ENCODE measurements at places on chromosomes 3 and 15.

DNA sequence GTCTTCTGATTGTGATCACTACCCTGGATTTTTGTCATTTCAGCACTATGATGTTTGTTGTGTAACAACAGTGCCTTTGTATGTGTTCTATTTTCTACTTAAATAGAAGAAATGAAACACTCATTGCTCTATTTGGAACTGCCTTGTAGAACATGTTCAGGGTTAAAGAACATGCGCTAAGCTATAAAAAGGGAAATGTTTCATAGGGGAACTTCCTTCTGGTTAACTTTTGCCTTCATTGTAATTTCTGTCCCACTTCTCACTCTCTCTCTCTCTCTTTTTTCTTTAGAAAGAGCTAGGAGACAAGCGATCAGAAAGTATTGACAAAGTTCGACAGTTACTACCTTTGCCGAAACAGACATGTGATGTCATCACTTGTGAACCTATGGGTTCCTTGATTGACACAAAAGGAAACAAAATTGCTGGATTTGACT lies at the start of gene P2RY12:
TSS of gene P2RY12 (minus strand) at position 13 of the 434 bp plus-strand sequence. CDS start 45,908 bp downstream, outside the sequence.
- peaks cover 30% of the 10 kb centered on the region for H3K36me3 ChIP-seq
- no peak for DNase-seq
- H3K27me3 ChIP-seq, result no peaks in the 10 kb centered on the region
- no peak within 1 kb of the TSS for H3K4me3 ChIP-seq

DNA sequence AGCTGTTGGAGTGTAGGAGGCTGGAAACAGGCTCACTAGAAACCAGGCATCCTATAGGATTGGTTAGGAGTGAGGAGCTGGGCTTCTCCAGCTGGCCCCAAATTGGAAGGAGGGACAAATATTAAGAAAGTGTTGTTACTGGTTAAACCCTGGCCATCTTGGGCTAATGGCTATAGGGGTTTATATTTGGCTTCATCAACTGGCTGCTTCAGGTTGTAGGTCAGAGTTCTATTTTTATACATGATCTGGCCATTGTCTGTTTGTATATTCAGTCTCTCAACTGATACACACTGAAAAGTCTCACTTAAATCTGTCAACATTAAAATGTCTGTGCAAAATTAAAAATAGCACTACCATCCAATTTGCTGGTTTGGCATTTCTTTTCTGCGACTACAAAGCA lies 70.2 kb upstream of the ARRDC4 start:
- no peaks in the 10 kb centered on the region for H3K27me3 ChIP-seq
- DNase-seq, result no peak
- H3K36me3 ChIP-seq, result no peaks in the 10 kb centered on the region
- no peak overlapping the region for H3K4me3 ChIP-seq

GRCh38 chr3:45131201-45131600 lies 15.0 kb downstream of the CDCP1 start:
- no peaks in the 10 kb centered on the region for H3K36me3 ChIP-seq
- H3K4me1 ChIP-seq, result no peaks in the 10 kb centered on the region
- DNase-seq, result no peak
- H3K27me3 ChIP-seq, result no peaks in the 10 kb centered on the region

GRCh38 chr15:51889486-51889885 lies 60.0 kb downstream of the TMOD3 start:
- no peaks in the 10 kb centered on the region for H3K27me3 ChIP-seq
- no peak for DNase-seq
- H3K4me3 ChIP-seq, result no peak overlapping the region
- H3K4me1 ChIP-seq, result no peaks in the 10 kb centered on the region
- no peak overlapping the region for H3K27ac ChIP-seq

DNA sequence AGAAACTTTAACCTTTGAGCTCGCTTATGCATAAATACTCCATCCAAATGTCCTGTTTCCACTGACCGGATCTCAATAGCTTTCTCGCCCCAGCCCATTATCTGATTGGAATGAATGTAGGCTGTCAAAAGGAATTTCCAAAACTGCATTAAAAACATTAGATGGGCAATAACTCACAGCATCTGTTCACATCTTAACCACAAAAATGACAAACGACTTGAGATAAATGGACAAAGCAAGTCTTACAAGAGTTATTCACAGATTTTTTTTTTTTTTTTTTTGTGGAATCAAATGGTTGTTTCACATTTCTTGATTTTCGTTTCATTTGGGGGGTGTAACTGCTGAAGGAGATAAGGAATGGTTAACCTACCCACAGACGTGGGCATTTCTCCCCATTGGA lies 39.7 kb upstream of the SLC2A2 start:
- no peak for DNase-seq
- H3K4me1 ChIP-seq, result no peaks in the 10 kb centered on the region
- no peaks in the 10 kb centered on the region for H3K36me3 ChIP-seq
- H3K27ac ChIP-seq, result no peak overlapping the region

- no peaks in the 10 kb centered on the region for H3K27me3 ChIP-seq
- no peak overlapping the region for H3K27ac ChIP-seq
- no peaks in the 10 kb centered on the region for H3K4me1 ChIP-seq
These were observed 190.3 kb downstream of the WNT5A start for GRCh38 chr3:55296791-55297190.
